Activated CD4-positive, alpha-beta T cell treated with anti-CD3 and anti-CD28 coated beads, Interleukin-2, amount 10 ng/mL, durations not matched to agents 24 days and 14 days (primary cell): ENCODE measurements at places on chromosomes 7 and 10. TPM values are rescaled to one million over a fixed set of nuclear protein-coding genes. Genes with fewer than 3 reads are reported as not detected.

Gene TMEM213
- 0.09 TPM in 1 of 2 replicates, not detected in the other for total RNA-seq

GRCh38 chr7:156309016-156309620 lies 331.5 kb upstream of the RNF32 start:
- H3K36me3 ChIP-seq: no peaks in the 10 kb centered on the region
- no peak overlapping the region for H3K4me3 ChIP-seq

Gene HTR7
- not detected in 2 replicates for total RNA-seq

GRCh38 chr10:104559935-104560334 lies 81.2 kb upstream of the SORCS3 start:
- H3K27me3 ChIP-seq: peaks cover 4% of the 10 kb centered on the region
- no peaks in the 10 kb centered on the region for H3K36me3 ChIP-seq
- no peaks in the 10 kb centered on the region for H3K4me1 ChIP-seq
- DNase-seq: no peak
- no peak overlapping the region for H3K4me3 ChIP-seq

- no peak overlapping the region for H3K4me3 ChIP-seq
- H3K4me1 ChIP-seq: peaks cover 5% of the 10 kb centered on the region
- H3K27me3 ChIP-seq: no peaks in the 10 kb centered on the region
- no peak overlapping the region for H3K27ac ChIP-seq
- peaks cover 3% of the 10 kb centered on the region for H3K36me3 ChIP-seq
Observed at GRCh38 chr7:130544356-130544755, 52.5 kb downstream of the MEST start.

Gene PTPN20
- 0.24 and 0.28 TPM in 2 replicates for total RNA-seq

Gene OR2A5
- not detected in 2 replicates for total RNA-seq

- peaks cover 43% of the 10 kb centered on the region for H3K4me1 ChIP-seq
- H3K27me3 ChIP-seq: no peaks in the 10 kb centered on the region
- H3K27ac ChIP-seq: peak overlapping the region; percentile 82
- H3K4me3 ChIP-seq: peak overlapping the region; percentile 9
- no peaks in the 10 kb centered on the region for H3K36me3 ChIP-seq
Observed at GRCh38 chr7:106484562-106484961, 176.4 kb downstream of the CCDC71L start.

DNA sequence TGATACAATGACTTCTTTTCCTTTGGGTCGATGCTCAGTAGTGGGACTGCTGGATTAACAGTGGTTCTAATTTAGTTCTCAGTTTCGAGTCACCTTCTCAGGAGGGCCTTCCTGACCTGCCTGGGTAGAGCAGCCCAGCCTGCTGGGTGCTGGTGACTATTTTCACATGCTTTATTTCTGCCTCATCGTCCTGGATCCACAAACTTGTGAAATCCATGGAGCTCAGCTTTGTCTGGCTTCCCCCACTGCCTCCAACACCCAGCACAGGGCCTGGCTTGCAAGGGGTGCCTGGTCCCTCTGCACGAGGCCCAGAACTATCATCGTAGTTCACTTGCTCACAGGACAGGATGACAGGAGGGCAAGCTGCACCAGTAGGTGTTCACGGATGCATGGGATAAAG lies 46.9 kb downstream of the SPOCK2 start:
- DNase-seq: no peak
- no peak overlapping the region for H3K27ac ChIP-seq
- no peaks in the 10 kb centered on the region for H3K4me1 ChIP-seq
- H3K4me3 ChIP-seq: no peak overlapping the region
- no peaks in the 10 kb centered on the region for H3K36me3 ChIP-seq

GRCh38 chr10:101053516-101053915 lies 8.3 kb upstream of the KAZALD1 start:
- H3K4me3 ChIP-seq: no peak overlapping the region
- H3K4me1 ChIP-seq: peaks cover 19% of the 10 kb centered on the region
- no peak for DNase-seq
- H3K27ac ChIP-seq: no peak overlapping the region
- peaks cover 5% of the 10 kb centered on the region for H3K36me3 ChIP-seq

Gene IFIT1B
- total RNA-seq: not detected in 2 replicates

- H3K27ac ChIP-seq: no peak overlapping the region
- DNase-seq: no peak
- H3K4me1 ChIP-seq: no peaks in the 10 kb centered on the region
- H3K4me3 ChIP-seq: no peak overlapping the region
Observed at GRCh38 chr7:42107484-42108240, 129.3 kb downstream of the GLI3 start.

Gene CTTNBP2
- total RNA-seq: not detected in 2 replicates

DNA sequence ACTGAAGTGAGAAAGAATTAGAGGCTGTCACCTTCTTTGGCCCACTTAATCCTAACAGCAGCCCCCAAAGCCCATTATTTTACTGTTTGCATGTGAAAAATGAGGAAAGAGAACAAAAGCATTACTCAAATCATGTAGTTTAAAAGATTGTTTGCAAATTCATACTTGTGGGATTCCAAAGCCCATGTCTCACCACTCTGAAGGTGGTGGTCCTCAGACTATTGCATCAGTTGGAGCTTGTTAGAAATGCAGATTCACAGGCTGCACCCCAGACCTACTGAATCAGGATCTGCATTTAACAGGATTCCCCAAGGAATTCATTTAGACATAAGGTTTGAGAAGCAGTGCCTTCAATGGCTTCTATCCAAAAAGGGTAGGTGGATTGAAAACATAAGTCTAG lies 93.7 kb upstream of the PDE1C start:
- no peaks in the 10 kb centered on the region for H3K27me3 ChIP-seq
- H3K4me3 ChIP-seq: no peak overlapping the region
- H3K36me3 ChIP-seq: no peaks in the 10 kb centered on the region

Gene LLCFC1
- total RNA-seq: not detected in 2 replicates

- no peaks in the 10 kb centered on the region for H3K27me3 ChIP-seq
- no peak overlapping the region for H3K27ac ChIP-seq
- no peaks in the 10 kb centered on the region for H3K36me3 ChIP-seq
- no peaks in the 10 kb centered on the region for H3K4me1 ChIP-seq
- H3K4me3 ChIP-seq: no peak overlapping the region
Observed at GRCh38 chr10:44539178-44539577, 154.3 kb upstream of the CXCL12 start.
